Bronchial epithelial cell (primary cell): ENCODE measurements at places on chromosomes 2 and 18. TPM values are rescaled to one million over a fixed set of nuclear protein-coding genes. Genes with fewer than 3 reads are reported as not detected.

DNA sequence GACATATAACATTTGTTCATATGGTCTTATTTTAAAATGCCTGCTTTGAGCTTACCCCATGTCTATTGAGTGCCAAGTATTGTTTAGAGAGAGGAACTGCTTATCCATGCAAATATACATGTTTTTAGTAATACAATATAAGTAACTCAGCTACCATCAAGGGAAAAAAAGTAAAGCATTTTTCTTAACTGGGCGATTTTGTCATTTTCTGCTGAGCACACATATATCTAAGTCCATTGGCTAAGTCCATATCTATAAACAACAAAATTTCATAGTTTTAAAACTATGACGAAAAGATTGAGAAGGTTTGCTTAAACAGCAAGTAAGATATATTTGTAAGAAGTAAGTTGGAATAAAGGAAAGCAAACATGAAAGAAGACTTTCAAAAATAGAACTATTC, 82.7 kb downstream of the CALCRL start:
- DNase-seq = no peak

DNA sequence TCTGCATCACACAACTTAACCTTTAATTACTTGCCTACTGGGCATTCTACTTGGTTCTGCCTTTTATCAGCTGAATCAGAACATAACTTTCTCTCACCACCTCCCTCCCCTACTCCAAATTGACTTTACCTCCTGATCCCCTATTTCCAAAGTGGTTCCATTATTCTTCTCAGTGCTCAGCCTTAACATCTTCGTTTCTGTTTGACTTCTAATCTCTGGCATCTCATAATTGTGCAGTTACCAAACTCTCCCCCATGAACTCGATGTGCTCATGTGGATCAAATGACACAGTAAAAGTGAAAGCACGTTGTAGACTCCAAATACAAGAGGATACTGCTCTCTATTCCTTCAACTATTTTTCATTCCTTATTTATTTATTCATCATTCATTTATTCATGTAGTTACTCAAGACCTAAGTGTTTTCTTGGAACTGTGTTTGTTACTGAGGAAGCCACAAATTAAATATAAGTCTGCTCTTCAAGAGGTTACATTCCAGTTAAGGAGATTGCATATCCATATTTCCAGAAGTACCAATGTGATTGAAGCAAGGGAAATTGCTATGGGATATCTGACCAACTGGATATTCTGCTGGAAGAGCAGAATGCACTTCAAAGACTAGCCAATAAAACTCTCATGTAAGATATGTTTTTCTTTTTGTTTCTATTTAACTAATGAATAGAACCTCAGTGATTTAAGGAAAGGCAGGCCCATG, 158.8 kb downstream of the TMEFF2 start:
- DNase-seq = no peak

- DNase-seq = no peak
Measured at GRCh38 chr18:25225151-25225550, 126.8 kb downstream of the ZNF521 start.

The MEP1B gene
- not detected in 2 replicates for total RNA-seq
